AG10803 (cell line): ENCODE measurements at places on chromosomes 5 and 9.

- DNase-seq: peak; percentile 29
Observed at GRCh38 chr5:159459951-159460538, 129.8 kb upstream of the IL12B start.

DNA sequence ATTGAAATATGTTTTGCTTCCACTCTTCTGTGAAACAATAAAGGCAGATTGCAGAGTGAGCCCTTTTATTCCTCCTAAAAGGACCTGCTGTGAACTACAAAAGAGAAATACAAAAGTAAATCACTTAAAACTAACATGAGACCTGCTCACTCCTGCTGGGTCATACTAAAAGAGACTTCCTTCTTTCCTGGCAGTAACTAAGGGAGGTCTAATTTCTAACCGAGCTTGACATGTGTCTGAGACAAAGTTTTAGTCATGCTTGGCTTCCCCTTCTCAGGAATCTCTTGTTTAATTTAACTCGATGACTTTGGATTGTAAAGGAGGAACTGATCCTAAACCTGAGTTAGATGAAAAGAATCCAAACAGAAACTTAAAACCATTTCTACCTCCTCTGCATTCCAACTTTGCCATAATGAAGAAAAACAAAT lies 86.4 kb upstream of the CDH6 start:
- peak; percentile 9 for DNase-seq

DNA sequence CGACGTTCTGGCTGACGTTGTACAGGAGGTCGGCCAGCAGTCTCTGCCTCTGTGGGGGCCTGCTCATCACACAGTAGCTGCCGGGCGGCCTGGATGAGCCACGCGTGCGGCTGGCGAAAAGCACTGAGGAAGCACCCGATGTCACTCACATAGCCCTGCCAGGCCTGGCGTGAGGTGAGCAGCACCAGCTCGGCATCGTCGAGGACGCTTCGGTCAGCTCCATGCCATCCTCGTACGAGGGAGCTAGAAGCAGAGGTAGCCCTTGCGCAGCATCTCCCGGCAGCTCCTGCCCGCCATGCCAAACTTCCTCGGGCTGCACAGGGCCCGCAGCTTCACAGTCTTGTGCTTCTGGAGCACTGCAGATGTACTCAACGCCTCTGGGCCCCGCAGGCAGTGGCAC lies 6.2 kb downstream of the NDUFB6 start:
- no peak for DNase-seq

- DNase-seq: no peak
Observed at GRCh38 chr5:136768457-136768856, 403.1 kb upstream of the TRPC7 start.

- peak; percentile 69 for DNase-seq
Observed at GRCh38 chr5:9903801-9904200, 273.6 kb upstream of the TAS2R1 start.

GRCh38 chr5:142183561-142183960 lies 75.0 kb downstream of the NDFIP1 start:
- no peak for DNase-seq

- no peak for DNase-seq
Observed at GRCh38 chr5:54442271-54442670, 13.2 kb upstream of the HSPB3 start.

DNA sequence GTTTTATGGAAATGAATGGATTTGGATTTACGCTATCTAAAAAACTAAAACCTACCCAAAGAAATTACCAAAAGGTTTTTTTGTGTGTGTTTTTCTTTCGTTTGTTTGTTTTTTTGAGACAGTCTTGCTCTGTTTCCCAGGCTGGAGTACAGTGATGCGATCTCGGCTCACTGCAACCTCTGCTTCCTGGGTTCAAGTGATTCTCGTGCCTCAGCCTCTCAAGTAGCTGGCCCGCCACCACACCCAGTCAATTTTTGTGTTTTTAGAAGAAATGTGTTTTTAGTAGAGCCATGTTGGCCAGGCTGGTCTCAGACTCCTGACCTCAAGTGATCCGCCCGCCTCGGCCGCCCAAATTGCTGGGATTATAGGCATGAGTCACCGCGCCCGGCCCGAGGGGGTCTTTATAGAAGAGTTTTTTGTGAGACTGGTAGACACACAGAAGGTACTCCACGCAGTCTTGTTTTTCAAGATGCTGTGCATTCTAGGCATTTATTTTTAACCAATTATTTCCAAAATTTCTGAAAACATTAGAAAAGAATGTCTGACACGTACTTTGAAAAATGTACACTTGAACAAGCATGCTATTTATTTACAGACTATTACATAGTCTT lies 75.7 kb downstream of the NR6A1 start:
- peak; percentile 55 for DNase-seq

DNA sequence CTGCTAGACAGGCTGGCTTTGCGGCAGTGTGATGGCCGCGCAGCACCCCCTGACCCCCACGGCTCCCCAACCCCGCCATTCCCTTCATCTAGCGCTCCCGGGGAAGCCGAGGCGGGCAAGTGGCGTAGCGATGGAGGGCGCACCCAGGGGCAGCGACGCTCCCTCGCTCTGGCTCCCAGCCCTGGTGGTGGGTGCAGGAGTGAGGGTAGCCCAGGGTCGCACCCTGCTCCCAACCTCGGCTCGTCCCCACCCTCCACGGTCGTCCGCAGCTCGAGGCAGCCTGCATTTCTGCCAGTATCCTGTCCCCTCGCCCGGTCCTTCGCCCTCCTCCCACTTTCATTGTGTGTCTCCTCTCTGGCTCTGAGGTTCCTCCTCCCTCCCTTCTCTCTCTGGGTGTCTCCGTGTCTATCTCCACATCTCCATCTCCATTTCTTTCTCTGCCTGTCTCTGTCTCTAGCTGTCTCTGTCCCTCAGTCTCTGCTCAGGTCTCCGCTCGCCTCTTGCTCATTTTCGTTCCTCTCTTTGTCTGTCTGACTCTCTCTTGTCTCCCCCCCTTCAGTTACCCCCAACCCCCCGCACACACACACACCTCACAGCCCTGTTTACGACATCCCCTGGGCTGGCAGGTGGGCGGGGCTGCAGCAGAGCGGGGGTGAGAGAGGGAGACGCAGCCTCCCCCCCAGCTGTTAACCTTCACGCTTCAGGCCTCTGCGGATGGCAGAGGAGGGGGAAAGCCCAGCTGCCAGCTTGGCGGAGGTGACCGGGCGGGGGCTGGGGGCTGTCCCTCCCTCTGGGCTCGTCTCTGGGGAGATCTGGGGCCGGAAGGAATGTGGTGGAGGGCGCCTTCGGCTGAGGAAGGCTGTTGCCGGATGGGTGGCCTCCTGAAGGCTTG lies 48.7 kb upstream of the PSD2 start:
- DNase-seq: no peak

DNA sequence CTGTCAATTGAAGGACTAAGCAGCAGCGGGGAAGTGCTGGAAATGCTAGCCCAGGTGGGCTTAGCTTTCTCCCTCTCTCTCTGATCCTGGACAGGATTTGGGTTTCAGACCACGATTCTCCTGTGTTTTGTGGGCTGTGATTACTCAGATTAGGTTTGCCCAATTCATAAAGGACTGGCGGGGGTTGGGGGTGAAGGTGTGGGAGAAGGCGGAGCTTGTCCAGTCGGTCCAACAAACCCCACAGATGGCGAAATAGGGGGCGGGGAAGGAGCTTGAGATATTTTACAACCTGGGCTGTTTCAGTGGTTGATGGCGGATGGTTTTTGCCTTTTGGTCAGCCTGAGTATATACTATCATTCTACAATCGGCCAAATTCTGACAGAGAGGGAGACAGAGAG lies 35.2 kb downstream of the PCDHAC2 start:
- no peak for DNase-seq

- no peak for DNase-seq
Observed at GRCh38 chr9:125400725-125401716, 139.4 kb downstream of the GAPVD1 start.

DNA sequence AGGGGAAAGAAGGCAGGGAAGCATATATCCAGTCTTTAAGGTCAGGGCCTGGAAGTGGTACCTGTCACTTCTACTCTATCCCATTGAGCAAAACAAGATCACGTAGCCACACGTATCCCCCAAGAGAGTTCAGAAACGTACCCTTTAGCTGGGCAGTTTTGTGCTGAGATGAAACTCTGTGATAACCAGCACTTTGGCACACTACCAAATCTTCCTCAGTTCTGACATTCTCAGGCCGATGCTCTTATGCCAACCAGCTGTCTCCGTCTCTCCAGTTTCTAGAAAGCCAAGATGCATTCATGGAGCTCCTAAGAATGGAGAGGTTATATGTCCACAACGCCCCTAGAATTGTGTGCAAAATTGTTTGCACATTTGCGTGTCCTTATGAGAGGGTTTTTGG lies 176.6 kb upstream of the MSX2 start:
- no peak for DNase-seq

DNA sequence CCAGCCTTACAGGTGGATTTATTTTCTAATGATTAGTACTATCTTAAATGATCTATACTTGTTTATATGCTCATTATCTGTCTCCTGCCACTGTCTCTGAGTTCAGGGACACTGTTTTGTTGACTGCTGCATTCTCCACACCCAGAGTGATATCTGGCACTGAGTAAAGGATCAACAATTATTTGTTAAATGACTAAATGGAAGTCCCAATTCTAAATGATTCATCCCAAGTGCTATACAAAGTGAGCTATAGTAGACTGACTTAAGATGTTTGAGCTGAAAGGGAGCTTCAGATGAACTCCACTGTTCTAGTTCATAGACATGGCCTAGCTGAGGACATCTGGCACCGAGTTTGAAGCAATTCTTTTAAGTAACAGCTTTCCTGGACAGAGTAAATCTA lies 40.5 kb downstream of the ITGA2 start:
- DNase-seq: no peak

DNA sequence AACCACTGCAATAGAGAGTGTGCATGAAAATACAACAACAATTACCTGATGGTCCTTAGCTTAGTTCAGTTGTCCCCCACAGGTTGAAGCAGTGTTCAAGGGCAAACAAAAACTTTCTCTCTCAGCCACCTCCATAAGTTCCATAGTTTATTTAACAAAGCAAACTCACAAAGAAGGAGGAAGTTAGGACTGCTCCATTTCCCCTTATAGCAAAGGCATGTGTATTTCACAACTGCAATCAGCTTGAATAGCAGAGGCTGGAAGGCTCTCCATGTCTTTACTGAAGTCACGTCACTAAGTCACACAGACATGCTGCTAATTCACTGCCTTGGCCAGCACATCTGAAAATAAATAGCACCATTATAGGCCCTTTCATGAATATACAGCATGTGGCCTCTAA lies 43.3 kb downstream of the DOCK8 start:
- no peak for DNase-seq

GRCh38 chr5:9782826-9783560 lies 152.8 kb upstream of the TAS2R1 start:
- peak; percentile 90 for DNase-seq

GRCh38 chr5:141521244-141521781 lies 32.4 kb downstream of the PCDHGC5 start:
- DNase-seq: peak; percentile 99

- DNase-seq: no peak
Observed at GRCh38 chr9:22285066-22285465, 161.6 kb upstream of the DMRTA1 start.

DNA sequence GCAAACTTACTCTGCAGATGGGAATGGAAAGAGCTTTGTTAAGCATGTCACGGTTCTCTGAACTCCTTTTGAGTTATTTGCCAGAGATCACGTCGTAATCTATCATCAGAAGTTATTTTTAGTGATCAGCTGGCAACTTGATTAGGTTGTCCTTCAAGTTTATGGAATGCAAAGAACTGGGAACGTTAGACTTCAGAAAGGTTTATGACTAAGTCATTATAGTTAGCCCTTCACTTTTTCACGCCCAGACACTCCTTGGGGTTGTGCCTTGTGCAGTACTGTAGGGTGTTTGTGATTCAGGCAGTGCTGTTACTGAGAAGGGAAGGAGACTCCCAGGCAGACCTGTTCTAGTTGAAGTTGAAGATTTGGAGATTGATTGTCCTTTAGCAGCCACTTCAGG lies 26.8 kb upstream of the PHF2 start:
- DNase-seq: no peak

GRCh38 chr9:3962971-3963642 lies 336.8 kb downstream of the GLIS3 start:
- DNase-seq: peak; percentile 75

DNA sequence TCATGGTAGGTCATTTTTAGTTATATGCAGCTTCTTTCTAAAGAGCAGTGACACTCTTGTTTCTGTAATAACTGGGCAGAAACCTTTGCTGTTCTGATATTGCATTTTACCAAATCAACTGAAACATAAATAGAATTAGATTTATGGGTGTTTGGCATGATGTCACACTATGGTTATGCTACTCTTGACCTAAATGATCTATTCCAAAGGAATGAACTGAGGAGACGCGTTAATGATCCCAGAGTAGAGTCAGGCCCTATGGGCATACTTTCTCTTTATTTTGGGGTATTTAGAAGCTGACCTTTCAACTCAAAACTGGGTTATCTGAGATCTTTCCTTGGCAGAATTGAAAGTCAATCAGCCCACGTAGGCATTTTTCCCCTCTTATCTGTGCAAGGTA lies 146.8 kb upstream of the ADAMTSL1 start:
- no peak for DNase-seq

GRCh38 chr9:116504893-116505480 lies 182.1 kb upstream of the TRIM32 start:
- no peak for DNase-seq

DNA sequence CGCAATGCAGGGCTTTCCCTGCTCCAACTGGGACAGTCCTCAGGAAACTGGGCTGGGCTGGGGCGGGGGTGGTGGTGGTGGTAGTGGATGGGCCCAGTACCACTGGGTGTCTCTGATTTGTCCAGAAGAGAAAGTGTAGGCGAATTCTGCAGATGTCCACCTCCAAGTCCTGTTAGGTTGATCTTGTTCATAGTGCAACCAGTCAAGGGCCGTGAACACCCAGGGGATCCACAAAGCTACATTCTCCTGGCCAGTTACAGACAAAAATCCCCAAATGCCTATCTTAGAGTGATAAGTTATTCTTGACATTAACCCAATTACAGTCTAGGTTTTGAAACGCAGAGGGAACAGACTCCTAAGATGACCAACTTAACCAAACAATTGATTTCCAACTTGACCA lies 97.5 kb upstream of the SHB start:
- no peak for DNase-seq

- peak; percentile 99 for DNase-seq
Observed at GRCh38 chr9:86321373-86321772, 32.8 kb downstream of the TUT7 start.

- no peak for DNase-seq
Observed at GRCh38 chr9:128621730-128622455, 34.8 kb downstream of the DYNC2I2 start.

DNA sequence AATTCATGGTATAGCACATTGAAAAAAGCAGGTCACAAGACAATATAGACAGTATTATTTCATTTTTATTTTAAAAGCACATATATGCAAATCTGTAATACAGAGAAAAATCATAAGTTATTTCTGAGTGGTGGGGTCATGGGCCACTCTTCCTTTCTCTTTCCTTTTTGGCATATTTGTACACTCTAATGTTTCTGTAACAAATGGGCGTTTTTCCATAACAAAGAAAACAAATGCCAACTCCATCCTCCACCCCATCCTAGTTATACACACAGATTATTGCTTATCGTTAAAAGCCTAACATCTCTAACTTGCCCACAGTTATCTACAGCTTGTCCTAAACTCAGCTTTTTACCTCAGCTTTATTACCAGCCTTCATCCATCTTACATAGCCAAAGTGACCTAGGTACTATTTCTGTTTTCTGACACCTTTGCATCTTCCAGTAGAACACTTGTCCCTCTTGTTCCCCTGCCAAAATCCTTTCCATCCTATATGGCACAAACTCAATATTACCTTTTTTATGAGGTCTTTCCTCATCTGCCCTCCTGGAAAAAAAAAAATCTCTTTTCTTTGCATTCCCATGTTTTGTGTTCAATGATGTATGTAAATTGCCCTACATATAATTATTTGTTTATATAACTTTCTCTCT lies 4.1 kb downstream of the KIAA0825 start:
- no peak for DNase-seq

GRCh38 chr5:101647861-101648260 lies 648.2 kb downstream of the SLCO4C1 start:
- DNase-seq: no peak
